ENCODE measurements at places on chromosomes 12 and 14. TPM values are rescaled to one million over a fixed set of nuclear protein-coding genes. Genes with fewer than 3 reads are reported as not detected.

Gene KLRB1
- polyA plus RNA-seq: 5.5 TPM

Gene ATG14
- 18.4 TPM for polyA plus RNA-seq

Gene ACSM4
- not detected for polyA plus RNA-seq

Gene CATSPERB
- polyA plus RNA-seq: 0.32 TPM

Gene MYO1H
- 1.2 TPM for polyA plus RNA-seq

Gene CHGA
- polyA plus RNA-seq: not detected

Gene BCL2L2
- 38.8 TPM for polyA plus RNA-seq

Gene ADAM20
- polyA plus RNA-seq: 0.11 TPM

Gene CACNA1C
- 6.4 TPM for polyA plus RNA-seq

Gene TRMT61A
- polyA plus RNA-seq: 5.7 TPM

Gene EML5
- 3.4 TPM for polyA plus RNA-seq

Gene CLEC2A
- polyA plus RNA-seq: not detected

Gene WSB2
- polyA plus RNA-seq: 52.1 TPM

Gene OR4Q2
- polyA plus RNA-seq: not detected

Gene LAG3
- polyA plus RNA-seq: 0.75 TPM

Gene LRRC10
- 0.04 TPM for polyA plus RNA-seq

Gene PLXNC1
- polyA plus RNA-seq: 7.1 TPM

Gene GPHN
- polyA plus RNA-seq: 84.4 TPM

Gene RAD51AP1
- polyA plus RNA-seq: 27.5 TPM

Gene RASSF3
- 22.7 TPM for polyA plus RNA-seq

Gene EFCAB11
- 21.7 TPM for polyA plus RNA-seq

Gene FUT8
- polyA plus RNA-seq: 20.8 TPM

Gene CAPRIN2
- 33.7 TPM for polyA plus RNA-seq

Gene LTA4H
- polyA plus RNA-seq: 132 TPM

Gene CCDC88C
- 31.2 TPM for polyA plus RNA-seq

Gene PLEKHG7
- polyA plus RNA-seq: 0.76 TPM

Gene ANKRD33
- 0.10 TPM for polyA plus RNA-seq
